Activated CD4-positive, alpha-beta T cell treated with anti-CD3 and anti-CD28 coated beads, Interleukin-2, amount 50 U/mL, for 1 hour (primary cell): ENCODE measurements at places on chromosomes 2 and 18.

DNA sequence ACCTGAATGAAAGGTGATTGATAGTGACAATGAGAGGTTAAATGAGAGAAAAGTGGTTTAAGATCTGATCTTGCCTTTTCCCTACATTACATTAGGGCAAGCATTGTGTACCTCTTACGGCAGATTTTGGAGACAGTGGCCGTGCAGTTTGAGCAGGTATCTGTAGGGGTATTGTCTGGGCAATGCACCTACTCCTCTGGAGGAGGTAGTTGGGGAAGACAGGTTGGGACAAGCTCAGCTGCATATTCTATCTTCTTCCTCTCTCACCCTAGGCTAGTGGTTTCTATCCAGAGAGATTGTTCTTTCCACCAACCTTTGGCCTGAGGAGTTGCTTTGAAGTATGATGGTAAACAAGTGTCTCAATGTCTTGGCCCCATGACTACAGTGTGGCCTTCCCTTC is 323.2 kb downstream of the CYP26B1 start:
- DNase-seq = no peak

DNA sequence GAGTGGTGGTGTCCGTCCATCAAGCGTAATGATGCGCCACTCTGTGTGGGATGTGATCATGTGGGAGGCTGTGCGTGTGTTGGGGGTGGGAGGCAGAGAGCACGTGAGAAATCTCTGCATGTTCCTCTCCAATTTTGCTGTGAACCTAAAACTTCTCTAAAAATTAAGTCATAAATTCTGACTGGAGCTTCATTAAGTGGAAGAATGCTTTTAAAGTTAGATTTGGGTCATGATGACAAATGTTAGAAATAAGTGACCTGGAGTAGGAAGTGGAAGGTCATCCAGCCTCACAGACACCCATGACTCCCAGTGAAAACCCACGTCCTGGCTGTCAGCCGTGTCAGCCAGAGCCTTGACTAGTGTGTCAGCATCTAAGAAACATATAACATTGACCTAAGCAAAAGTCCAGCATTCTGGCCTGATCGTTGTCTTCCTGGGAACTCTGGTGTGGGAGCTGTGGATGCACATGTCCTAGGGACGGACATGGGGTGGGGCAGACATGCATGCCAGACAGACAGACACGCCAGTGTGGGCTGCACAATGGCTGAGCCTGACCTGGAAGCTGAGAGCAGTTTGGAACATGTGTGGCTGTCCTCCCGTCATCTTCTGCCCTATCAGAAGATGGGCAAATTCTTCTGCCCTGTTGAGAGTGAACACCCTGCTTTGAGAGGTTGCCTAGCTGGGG is 245.6 kb downstream of the FAM210A start:
- no peak for DNase-seq

DNA sequence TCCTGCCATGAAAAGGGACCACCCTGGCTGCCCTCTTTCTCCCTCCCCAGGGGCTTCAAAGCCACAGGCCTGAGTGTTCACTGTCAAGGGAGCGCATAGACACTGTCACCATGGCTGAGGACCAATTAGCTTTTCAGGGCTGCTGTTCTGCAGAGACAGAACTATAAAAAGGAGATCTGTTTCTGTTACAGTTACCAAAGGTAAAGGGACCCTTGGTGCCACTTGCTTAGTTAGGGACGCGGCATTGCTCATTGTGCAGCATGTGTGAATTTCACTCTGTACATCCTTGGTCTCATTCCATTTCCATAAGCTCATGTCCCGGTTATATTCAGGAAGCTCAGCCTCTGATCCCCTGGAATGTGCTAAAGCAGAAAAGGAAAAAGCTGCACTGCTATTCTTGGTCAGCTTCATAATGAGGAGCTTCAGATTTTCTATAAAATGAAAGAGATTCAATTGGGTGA is 55.5 kb upstream of the RNF152 start:
- DNase-seq = no peak

DNA sequence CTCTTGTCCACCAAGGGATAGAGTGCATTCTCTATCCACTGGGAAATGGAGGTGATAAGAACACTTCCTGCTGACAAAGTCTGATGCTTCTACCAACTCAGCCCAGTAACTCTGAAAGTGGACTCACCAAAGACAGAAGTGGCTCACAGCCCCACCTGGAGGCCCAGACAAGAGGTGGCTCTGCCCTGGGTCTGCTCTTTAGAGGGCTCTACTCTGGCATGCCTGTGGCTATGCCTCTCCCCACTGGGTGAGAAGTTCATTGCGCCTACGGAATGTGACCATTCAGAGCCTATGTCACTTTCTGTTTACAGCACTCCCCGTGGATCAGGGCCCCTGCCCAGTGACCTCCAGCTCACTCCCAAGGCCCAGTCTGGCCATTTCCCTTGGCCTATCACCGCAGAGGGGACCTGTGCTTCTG is 13.5 kb upstream of the XDH start:
- DNase-seq = no peak

DNA sequence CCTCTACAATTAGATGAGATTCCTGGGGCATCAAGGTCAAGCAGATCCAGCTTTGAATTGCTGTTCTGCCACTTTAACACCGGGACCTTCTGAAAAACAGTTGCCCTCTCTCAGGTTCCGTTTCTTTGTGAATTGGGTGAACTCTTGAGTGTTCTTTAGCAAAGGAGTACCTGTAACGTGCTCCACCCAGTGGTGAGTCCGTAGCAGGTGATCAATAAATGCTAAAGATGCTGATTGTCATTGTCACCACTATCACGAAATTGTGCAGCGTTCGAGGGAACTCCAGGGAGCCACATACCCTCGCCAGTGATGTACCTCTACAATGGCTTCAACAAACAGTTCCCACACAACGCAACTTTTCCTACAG is 81.9 kb downstream of the TCF7L1 start:
- DNase-seq = no peak

GRCh38 chr2:192087398-192087958 is 107.3 kb downstream of the TMEFF2 start:
- no peak for DNase-seq

DNA sequence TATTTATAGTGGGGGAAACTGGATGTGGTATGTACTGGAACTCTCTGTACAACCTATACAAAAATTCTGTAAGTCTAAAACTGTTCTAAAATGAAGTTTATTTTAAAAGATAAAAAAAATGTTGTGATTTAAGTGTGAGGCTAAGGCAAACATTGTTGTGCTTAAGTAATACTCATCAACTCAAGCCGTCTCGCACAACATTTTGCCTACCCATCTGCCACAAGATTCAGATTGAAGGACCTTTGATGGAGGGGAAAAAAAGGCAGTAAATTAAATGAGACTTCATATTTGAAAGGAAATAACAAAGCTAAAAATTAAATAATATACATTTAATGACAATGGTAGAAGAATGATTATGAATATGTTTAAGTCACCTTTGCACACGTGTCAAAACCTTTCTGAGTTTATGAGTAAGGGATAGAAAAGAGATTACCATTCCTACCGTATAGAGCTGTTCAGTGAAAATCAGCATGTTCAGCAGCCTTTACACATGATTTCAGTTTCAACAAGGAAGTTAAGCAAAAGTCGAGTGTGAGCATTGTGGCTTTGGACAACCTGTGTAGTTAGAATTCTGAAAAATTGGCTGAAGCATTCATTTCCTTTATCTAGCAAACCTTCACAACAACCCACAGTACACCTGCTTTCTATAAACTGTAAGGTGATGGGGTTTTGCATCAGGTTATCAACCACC is 499.3 kb downstream of the IRS1 start:
- no peak for DNase-seq

GRCh38 chr2:152222975-152223637 is 47.5 kb upstream of the STAM2 start:
- DNase-seq = no peak

DNA sequence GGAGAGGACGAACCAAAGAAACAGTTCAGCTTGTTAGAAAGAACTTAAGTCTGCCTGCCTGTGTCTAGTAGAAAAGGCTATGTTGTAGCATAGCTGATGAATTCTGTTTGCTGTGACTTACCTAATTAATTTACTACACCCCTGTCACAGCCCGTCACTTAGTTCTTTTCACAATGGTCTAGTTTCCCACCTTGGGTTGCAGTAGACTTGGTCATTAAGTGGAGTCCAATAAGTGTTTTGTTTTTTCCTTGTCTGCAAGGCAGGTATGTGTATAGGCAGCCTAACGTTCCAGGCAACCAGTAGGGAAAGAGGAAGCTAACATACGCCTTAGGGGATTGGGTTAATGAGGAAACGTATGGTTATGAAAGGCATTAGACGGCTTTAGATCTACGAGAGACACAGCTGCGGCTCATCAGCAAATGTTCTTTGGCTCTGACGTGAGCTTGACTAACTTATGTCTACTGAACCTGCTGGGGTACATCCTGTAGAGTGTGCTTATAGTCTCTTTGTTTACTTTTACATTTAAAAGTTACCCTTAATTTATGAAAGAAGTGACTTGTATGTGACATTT is 180.1 kb downstream of the PRPF40A start:
- no peak for DNase-seq

- DNase-seq = no peak
Observed at GRCh38 chr2:229914171-229914570, 7.6 kb downstream of the TRIP12 start.
